Activated CD8-positive, alpha-beta T cell treated with anti-CD3 and anti-CD28 coated beads for 36 hours (primary cell): ENCODE measurements at places on chromosomes 2 and 18.

GRCh38 chr18:77073336-77074093, 59.1 kb downstream of the MBP start:
- peak; percentile 54 for DNase-seq

GRCh38 chr2:221924576-221924975, 352.5 kb upstream of the EPHA4 start:
- DNase-seq: no peak

DNA sequence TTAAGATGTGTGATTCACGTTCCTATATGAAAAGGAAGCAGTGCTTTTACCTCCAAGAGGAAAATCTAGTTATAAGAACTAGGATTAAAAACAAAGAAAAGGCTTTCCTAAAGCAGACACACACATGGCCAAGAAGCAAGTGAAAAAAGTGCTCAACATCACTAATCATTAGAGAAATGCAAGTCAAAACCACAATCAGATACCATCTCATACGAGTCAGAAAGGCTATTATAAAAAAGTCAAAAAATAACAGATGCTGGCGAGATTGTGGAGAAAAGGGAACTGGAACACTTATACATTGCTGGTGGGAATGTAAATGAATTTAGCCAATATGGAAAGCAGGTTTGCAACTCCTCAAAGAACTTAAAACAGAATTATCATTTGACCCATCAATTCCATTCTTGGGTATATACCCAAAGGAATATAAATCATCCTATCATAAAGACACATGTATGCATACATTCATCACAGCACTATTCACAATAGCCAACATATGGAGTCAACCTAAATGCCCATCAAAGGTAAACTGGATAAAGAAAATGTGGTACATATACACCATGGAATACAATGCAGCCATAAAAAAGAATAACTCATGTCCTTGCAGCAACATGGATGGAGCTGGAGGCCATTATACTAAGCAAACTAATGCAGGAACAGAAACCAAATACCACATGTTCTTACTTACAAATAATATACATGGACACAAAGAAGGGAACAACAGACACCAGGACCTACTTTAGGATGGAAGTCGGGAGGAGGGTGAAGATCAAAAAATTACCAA, 285.3 kb downstream of the RAD51AP2 start:
- DNase-seq: no peak

GRCh38 chr18:23386317-23386716, 66.8 kb upstream of the RIOK3 start:
- no peak for DNase-seq

DNA sequence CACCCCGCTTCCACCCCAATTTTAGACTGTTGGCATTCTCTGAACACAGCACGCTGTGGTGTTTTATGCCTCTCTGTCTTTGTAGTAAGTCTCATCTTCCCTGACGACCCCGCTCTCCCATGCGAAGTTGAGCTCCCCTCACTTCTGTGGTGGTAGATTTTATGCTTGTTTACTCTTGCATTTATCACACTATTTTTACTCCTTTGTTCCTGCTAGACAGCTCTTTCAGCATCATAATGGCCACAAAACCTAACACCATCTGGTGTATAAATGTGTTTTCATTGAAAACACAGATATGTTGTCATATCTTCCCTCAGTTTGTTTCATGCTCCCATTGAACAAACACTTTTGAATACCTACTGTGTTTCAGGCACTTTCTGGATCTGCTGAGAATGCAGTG, 57.1 kb downstream of the PKP4 start:
- no peak for DNase-seq

DNA sequence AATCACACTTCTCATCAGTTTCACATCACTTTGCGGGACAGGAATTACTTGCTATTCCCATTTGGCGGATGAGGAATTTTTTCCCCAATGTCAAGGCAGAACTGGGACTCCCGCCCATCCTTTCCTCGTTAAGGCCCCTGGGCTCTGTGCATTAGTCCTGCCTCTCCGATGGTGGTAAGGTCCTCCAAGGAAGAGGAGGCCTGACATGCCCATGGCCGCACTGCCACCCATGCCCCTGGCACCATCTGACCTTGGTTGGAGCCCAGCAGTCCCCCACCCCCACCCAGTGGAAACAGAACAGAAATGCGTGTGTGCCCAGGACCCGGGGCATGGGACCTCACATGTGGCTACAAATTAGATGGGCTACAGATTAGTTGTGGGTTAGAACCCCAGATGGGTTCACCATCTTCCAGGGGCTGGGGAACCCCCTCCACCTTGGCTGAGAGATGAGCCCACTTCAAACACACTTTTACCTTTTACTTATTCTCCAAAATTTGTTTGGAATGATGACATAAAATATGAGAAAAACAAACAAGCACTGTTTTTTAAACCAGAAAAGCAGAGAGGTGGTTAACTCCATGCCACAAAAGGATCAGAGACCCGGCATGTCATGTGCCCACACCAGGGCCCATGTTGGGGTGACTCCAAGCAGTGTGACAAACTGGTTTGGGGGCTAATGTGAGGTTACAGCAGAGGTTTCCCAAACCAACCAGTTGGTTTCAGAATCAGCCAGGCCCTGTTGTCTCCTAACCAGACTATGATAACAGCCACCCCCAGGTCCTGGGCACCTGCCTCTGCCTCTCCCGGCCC, 11.0 kb upstream of the DUSP2 start:
- peak; percentile 88 for DNase-seq

GRCh38 chr2:22855081-22855480, 529.9 kb upstream of the KLHL29 start:
- no peak for DNase-seq

GRCh38 chr2:45714679-45715078, 63.2 kb downstream of the PRKCE start:
- DNase-seq: no peak

DNA sequence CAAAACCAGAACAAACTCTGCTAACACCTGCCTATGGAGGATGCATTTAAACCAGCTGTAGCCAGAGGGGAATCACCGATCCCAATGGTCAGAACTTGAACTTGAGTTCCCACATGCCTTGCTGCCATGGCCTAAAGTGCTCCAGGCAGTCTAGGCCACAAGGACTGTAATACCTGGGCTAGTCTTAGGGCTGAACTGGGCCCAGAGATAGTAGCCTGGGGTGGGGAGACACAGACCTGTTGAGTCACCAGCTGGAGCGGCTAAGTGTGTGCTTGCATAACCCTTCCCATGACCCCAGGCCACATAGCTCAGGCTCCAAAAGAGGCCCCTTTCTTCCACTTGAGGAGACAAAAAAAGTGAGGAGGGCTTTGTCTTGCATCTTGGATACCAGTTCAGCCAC, 515.0 kb upstream of the DDX18 start:
- no peak for DNase-seq

DNA sequence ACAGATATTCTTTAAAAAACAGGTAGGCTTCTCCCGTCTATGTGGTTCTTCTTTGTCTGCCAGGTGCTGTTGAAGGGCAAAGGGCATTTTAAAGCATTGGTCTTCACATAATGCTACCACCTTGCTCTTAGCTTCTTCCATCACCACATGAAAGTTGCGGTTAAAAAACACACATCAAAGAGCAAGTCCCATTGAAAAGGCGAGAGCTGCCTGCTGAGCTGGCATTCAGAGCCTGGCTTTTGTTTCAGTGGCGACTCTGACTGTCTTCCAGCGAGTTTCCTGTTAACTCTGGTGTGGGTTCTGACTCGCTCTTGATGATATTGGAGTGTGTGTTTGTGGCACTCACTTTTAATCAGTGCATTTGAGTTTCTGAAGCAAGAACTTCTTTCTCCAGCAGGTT, 624.9 kb upstream of the FANCL start:
- peak; percentile 31 for DNase-seq

DNA sequence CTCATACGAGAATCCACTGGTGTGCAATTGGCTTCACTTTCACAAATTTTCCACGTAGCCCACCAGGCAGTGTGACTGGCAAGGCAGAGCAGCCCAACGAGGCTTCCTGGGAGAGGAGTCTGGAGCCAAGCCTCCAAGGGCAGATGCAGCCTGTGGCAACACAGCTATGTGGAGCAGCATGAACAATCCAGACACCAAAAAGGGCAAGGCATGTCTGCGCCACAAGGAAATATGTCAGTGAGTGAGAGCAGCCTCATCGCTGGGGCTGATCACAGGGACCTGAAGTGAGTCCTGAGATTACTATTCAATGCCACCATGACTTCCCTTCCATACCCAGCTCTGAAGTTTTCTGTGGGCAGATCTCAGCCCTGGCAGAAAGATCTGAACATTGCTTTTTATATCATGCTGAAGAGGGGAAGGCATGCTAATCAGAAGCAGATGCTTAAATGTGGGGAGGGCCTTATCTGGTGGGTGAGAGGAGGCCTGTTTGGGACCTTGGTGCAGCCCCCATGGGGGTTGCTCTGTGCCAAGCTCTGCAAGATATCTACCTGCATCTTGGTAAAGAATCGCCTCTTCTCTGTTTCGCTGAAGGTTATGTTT, 40.0 kb upstream of the PUM2 start:
- DNase-seq: no peak

DNA sequence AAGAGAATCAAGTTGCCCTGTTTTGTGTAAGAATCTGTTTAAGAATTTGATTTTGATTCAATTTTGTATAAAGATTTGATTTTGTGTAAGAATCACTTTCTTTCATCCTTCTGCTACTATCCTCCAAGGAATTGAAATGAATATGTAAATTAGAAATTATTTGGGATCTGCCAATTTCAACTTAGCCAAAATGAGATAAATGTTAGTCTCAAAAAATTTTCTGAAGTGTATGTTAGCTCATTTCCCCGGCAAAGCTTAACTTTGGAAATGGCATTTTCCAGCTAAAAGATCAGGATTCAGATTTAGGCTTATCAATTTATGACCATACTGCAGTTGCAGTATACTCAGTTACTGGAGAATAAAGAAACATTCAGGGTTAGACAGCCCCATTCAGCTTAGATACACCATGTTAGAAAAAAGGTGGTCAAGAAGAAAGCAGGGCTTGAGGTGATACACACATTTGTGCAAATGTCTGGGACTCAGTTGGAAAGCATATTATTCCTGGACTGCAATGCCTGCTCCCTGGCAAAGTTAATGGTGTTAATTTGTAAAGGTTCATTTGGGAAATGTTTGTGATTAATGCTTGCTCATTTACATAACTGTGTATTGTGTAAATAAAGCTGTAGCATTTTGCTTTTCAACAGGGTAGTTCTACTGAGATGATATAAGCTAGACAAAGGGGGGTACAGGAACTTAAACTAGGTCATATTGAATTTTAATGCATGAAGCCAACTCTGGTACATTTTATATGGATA, 247.8 kb upstream of the SESTD1 start:
- no peak for DNase-seq

GRCh38 chr2:217992061-217992460, 10.7 kb downstream of the TNS1 start:
- no peak for DNase-seq

DNA sequence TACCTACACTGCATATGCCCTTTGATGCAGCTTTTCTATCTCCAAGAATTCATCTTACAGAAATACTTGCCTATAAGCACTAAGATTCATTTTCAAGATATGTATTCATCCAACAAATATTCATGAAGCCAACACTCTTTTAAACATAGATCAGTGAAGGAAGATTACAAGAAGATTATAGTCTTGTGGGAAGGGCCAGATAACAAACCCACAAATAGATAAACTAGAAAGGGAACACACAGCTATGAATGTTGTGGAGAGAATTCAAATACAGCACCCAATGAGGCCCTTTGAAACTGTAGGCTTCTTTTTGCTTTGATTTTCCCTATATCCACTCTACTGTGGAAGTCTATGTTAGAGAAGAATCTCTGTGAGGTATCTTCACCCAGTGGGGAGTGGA, 186.7 kb upstream of the RBMS1 start:
- DNase-seq: no peak

DNA sequence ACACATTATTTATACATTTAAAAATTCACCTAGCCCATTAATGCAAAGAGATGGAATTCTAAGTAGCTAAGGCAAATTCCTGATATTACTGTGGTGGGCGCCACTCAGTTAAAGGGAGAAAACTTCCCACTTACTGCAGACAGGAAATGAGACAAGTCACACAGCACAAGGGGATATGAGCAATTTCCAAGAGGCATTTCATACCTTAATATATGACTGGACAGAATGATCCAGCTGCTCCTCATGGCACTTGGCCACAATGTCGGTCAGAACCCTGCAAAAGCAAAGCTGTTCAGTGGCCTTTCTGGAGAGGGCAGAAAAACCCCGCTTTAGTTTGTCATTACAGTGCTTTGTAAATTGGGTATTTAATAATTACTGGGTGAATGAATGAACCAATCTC, 121.4 kb upstream of the CCDC195 start:
- DNase-seq: no peak

DNA sequence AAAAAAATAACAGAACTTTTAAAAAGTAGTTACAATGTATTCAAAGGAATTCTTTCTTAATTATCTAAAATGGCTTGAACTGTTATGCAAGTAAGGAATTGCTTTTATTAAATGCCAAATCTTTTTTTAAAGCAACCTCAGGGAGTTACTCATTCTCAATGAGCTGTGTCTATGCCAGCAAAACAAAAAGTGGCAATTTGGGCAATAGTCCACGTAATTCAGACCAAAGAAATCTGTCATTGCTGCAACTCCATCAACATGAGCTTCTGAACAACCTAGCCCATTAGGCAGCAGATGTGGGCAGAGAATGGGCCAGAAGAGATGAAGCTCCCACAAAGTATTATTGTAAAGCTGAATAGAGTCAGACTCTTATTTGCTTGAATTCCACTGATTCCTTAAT, 118.4 kb downstream of the ALK start:
- DNase-seq: no peak

DNA sequence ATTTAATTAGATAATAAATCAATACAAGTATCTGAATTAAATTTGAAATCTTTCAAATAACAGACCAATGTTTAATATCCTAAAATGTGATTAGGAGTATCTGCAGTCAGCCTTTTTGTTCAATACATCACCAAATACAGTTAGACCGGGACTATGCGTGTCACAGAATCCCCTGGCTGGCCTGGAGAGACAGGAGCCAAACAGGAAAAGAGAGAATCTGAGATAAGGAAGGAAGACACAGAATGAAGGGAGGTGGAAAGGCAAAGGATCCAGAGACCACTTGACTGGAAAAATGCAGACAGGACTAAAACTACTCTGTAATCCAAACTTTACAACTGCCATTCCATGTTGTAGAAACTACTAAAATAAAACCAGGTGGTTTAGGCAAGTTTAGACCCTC, 66.3 kb downstream of the SIGLEC15 start:
- no peak for DNase-seq

- no peak for DNase-seq
Measured at GRCh38 chr2:42224422-42225067, 55.4 kb downstream of the EML4 start.

- DNase-seq: no peak
Measured at GRCh38 chr2:109290887-109291643, 162.1 kb downstream of the SH3RF3 start.

GRCh38 chr2:69773206-69773605, 31.3 kb downstream of the ANXA4 start:
- DNase-seq: no peak
